Thoracic aorta (tissue), 2 donors: ENCODE measurements at places on chromosomes 12 and 14. TPM values are rescaled to one million over a fixed set of nuclear protein-coding genes. Genes with fewer than 3 reads are reported as not detected.

Gene FOXM1
- total RNA-seq = not detected

DNA sequence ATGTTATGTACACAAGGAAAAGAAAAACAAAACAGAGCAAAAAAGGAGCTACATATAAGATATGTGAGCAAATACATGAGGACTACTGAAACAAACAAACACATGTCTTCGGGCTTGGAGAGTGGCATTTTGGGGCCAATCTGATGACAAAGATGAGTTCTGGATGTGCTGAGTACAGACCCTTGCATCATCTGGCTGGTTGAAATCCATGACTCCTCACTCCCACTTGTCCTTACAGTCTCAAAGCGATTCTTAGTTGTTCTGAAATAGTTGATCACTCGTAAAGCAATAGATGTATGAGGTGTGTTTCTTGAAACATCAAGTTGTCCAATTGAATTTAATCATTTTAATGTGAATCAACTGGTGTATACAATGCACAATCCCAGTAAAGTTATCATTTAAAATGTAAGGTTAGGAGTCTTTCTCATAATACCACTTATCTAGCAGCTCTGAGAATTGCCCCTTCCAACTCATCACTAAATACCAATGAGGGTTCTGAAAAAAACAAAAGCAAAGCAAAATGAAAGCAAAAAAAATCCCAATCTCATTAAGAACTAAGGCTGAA lies 136.9 kb downstream of the ITPR2 start:
- no peak overlapping the region for H3K27ac ChIP-seq
- no peaks in the 10 kb centered on the region for H3K27me3 ChIP-seq
- no peak for DNase-seq
- no peaks in the 10 kb centered on the region for H3K36me3 ChIP-seq
- no peak overlapping the region for H3K4me3 ChIP-seq
- no peaks in the 10 kb centered on the region for H3K4me1 ChIP-seq

- DNase-seq = no peak
- no peak overlapping the region for H3K27ac ChIP-seq
- no peak overlapping the region for H3K4me3 ChIP-seq
- no peaks in the 10 kb centered on the region for H3K36me3 ChIP-seq
Observed at GRCh38 chr14:47284283-47284682, 391.1 kb downstream of the MDGA2 start.

GRCh38 chr14:65738339-65738738 lies 325.8 kb downstream of the FUT8 start:
- H3K36me3 ChIP-seq = peaks cover 6% of the 10 kb centered on the region
- no peak for DNase-seq
- H3K4me3 ChIP-seq = no peak overlapping the region
- no peaks in the 10 kb centered on the region for H3K4me1 ChIP-seq

GRCh38 chr12:50302686-50303085 lies 19.4 kb upstream of the LIMA1 start:
- no peak overlapping the region for H3K27ac ChIP-seq
- no peak for DNase-seq
- no peaks in the 10 kb centered on the region for H3K27me3 ChIP-seq
